Iris pigment epithelial cell (primary cell): ENCODE measurements at places on chromosomes 6 and 20.

- DNase-seq, result no peak
Measured at GRCh38 chr6:147858421-147858820, 349.9 kb downstream of the SAMD5 start.

- DNase-seq, result no peak
Measured at GRCh38 chr6:111764238-111765175, 108.7 kb downstream of the FYN start.

DNA sequence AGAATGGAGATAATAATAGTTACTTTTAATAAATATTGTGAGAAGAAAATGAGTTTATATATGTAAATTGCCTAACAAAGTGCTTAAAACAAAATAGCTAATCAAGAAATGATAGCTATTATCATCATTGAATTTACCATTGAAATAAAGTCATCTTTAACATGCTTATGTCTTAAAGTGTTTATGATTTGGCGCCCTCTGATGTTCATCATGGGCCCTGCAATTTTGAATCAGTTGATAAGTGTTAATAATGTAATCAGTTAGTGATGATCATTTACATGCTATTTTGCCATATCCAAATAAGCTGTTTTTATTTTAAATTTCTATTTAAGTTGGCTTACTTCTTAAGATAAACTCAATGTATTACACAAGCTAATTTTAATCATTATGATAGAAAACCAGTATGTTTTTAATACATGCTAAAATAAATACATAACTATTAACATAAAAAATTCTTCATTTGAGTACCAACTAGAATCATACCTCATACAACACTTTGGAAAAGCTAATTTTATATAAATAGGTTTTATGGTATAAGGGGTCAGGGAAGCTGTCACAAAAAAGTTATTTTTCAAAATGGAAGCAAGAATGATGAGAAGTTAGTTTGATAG, 39.2 kb upstream of the TPD52L1 start:
- DNase-seq, result peak; percentile 58

DNA sequence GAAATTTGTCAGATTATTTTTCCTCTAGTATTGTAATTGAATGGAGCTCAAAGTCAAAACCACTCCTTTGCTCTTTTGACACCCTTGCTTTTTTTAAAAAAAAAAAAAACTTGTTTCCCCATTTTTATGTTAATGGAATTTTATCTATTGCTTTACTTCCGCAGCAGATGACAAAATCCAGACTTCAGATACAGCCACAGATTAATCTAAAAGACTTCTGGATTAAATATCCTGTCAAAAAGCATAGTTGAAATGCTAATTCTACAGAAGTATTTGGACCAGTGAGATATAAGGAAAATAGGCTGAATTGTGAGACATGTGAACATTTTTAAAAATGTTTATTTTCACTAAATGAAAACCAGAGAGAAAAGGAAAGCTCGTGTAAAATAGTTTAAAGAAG, 341.4 kb downstream of the BMP2 start:
- no peak for DNase-seq

GRCh38 chr20:32562495-32562911, 22.6 kb downstream of the NOL4L start:
- no peak for DNase-seq

DNA sequence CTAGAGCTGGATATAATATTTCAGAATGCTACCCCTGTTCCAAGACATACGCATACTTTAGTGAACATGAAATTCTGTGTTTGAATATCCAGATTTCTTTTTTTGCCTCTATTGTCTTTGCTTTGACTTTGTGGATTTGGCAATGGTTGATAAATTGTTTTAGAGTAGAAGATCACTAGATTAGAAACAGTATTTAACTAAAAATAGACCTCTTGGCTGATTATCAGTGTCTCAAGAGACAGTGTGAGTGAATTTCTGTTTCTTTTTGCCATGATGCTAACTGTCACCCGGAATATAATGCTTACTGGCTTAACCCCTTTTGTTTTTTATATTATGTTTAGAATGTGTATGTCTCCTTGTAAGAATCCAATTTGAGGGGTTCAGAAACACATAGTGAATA, 102.5 kb downstream of the PLCB1 start:
- DNase-seq, result no peak

- no peak for DNase-seq
Measured at GRCh38 chr6:140271759-140272377, 897.4 kb upstream of the CITED2 start.

DNA sequence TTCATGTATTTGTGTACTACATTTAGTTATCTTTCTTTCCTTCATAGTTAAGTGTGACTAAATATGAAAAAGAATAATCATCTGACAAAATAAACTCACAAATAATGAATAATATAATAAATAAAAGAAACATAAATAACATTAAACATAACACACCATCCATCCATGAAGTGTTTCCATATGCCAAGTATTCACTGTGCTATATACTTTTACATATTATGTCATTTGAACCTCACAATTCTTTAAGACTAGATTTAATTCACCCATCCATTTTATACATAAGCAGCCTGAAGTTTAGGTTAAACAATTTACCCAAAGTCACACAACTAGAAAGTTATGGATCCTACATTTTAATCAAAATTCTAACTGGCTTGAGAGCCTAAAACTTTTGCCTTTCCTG, 549.4 kb upstream of the HS3ST5 start:
- no peak for DNase-seq

DNA sequence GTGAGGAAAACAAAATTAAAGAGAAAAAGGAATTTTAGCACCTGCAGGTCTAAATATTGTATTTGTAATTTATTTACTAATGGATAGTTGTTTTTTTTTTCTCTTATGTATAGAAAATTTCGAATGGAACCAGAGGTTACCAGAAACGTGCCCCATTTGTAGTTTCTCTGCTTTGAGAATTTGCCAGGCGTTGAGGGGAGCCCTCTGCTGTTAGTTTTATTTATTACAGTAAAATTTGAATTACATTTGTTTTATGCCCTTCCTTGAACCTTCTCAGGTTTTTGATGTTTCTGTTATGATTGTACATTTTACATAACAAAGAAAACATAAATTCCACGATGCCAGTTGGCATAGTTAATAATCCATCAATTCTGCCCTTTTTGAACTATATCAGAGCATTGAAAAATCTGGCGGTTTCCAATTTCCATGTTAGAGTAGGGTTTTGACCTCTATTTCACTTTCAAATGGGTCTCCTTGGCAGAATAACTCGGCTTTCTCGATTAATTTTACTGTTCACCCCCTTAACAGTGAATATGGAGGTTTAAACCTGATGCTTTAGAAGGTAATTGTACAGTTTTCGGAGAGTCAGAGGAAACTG, 35.1 kb upstream of the RFPL4B start:
- DNase-seq, result no peak

GRCh38 chr6:21969192-21969591, 327.6 kb downstream of the PRL start:
- DNase-seq, result no peak

DNA sequence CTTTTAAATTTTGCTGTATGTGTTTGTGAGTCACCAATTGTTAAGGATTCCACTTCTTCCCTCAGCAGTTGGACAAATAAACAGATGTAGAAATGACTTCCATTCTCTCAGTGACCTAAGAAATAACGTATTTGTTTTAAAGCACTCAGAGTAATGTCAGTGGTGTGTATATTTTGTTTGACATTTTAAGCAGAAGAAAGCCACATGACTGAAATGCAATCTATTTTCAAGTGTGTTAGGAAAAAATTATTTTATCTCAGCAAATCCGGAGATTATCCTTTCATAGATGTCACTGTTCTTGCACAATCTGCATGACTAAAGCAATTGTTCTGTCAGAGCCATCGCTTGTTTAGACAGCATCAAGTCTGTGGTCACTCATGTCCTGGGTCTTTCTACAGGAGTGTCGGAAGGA, 77.1 kb downstream of the JAG1 start:
- DNase-seq, result peak; percentile 94

GRCh38 chr6:36897609-36898008, 11.9 kb downstream of the C6orf89 start:
- DNase-seq, result peak; percentile 34

GRCh38 chr20:4736875-4737274, 15.2 kb downstream of the PRND start:
- DNase-seq, result no peak

- DNase-seq, result no peak
Measured at GRCh38 chr6:2884804-2885203, 18.3 kb downstream of the SERPINB9 start.

GRCh38 chr6:80535914-80536565, 429.6 kb downstream of the BCKDHB start:
- peak; percentile 79 for DNase-seq

GRCh38 chr6:31877125-31877650, 1.6 kb downstream of the SLC44A4 start:
- DNase-seq, result no peak

- DNase-seq, result no peak
Measured at GRCh38 chr20:58714923-58715351, 22.3 kb downstream of the NPEPL1 start.

GRCh38 chr20:51542033-51542570, 417 bp downstream of the NFATC2 start:
- DNase-seq, result no peak

GRCh38 chr6:52283111-52283510, 1.4 kb downstream of the MCM3 start:
- DNase-seq, result no peak

- no peak for DNase-seq
Measured at GRCh38 chr6:150641398-150642139, 41.9 kb downstream of the PLEKHG1 start.

GRCh38 chr20:3909952-3910366, 20.8 kb downstream of the PANK2 start:
- DNase-seq, result no peak

DNA sequence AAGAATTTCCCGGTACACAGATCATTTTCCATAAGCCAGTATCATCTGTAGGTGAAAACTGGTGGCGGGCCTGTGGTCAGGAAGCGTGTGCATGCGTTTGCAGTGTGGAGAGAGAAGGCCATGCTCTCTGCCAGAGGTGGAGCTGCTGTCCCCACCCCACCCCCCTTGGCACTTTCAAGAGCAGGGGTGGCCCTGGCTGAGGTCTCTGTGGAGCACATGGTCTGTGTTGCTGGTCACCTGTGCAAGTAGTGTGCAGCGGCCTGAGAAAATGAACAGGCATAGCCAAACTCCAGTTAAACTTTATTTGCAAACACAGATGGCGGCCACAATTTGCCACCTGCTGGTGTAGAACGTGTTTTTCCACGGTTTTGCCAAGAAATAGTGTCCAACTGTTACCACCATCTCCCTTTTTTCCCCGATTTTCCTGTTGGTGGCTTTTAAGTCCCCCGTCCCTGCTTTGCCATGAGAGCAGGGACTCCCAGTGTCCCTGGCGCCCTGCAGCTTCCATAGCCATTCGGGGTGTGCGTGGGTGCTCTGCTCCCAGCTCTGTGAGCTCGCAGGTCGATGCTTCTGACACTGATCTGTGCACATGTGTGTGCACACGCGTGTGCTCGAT, 2.5 kb downstream of the ADRM1 start:
- peak; percentile 8 for DNase-seq

- no peak for DNase-seq
Measured at GRCh38 chr20:16284385-16285100, 288.7 kb downstream of the KIF16B start.

GRCh38 chr20:58116505-58116904, 111.9 kb downstream of the ANKRD60 start:
- DNase-seq, result no peak

DNA sequence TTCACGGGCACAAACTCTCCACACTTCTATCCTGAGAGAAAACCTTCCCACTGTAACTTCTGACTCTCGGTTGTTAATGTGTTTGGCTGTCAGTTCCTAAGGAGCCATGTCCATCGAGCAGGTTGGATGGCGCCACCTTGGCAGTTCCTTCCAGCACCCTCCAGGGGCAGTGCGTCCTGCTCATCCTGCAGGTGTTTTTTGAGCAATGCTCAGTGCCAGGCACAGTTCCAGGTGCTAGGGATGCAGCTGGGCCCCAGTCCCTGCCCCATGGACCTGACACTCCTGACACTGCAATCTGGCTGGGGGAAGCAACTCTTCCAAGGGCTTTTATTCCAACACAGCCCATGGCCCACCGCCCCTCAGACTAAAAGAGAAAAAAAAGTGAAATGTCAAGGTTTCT, 376.4 kb downstream of the PREX1 start:
- no peak for DNase-seq

DNA sequence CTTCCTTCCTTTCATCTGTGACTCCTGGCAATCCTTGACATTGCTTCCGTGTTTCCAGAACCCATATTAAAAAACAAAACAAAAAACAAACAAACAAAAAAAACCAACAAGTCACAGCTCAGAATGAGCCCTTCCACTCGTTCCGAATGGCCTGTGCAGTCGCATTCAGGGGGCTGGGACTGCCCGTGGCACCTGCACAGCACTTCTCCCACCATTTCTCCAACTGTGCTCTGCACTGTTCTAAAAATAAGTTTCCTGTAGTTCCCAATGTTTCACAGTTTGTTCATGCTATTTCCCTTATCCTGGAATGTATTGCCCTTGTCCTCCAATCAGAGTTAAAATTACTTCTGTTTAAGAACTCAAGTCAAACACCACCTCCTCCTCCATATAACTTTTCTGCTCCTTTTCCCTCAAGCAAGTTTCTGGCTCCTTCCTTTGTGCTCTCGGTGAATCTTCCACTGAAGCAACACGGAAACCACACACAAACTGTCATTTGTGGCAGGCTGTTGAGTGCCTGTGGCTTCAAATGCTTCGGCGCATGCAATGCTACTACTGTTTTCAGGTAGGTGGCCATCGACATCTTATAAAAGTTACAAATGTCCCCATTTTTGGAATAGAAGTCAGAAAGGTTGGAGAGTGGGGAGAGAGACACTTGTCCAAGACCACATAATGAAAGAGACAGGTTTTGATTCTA, 57.7 kb downstream of the PDE10A start:
- DNase-seq, result no peak

DNA sequence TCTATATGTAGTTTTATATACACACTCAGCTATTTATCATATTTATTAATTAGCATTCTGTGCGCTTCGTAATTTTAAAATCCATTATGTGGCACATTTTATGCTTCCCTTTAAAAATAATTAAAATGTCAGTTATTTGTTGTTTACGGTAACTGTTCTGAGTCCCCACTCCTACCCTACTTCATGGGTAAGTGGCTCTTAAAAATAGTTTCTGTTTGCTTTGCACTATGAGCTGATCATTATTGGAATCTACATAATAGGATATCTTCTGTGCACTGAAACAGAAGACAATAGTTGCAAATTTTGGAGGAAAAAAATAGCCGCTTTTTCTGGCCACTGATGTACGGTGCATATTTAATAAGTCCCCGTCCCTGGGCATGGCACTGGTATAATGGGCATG, 25.2 kb downstream of the LCA5 start:
- DNase-seq, result no peak

- no peak for DNase-seq
Measured at GRCh38 chr6:36285187-36285671, 15.4 kb downstream of the PNPLA1 start.

- DNase-seq, result no peak
Measured at GRCh38 chr6:118061666-118062065, 154.6 kb downstream of the SLC35F1 start.

DNA sequence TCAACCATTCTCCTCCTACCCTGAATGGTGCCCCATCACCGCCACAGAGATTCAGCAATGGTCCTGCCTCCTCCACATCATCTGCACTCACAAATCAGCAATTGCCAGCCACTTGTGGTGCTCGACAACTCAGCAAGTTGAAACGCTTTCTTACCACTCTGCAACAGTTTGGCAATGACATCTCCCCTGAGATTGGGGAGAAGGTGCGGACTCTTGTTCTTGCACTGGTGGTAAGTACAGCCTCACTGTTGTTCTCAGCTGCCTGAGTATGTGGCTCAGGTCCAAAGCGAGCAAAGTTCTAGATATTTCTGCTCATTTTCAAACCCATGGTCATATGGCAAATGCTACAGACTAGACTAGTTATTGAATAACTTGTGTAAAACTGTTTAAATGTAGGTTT, 51.0 kb upstream of the C20orf144 start:
- no peak for DNase-seq

GRCh38 chr20:14223806-14224205, 113.6 kb downstream of the FLRT3 start:
- DNase-seq, result no peak
